ENCODE measurements at places on chromosomes 6 and 20.

GRCh38 chr6:63689421-63689820 lies 53.8 kb downstream of the PHF3 start:
- DNase-seq = no peak

- DNase-seq = no peak
These were observed 4.6 kb upstream of the TXNDC5 start for GRCh38 chr6:7914991-7915789.

- no peak for DNase-seq
These were observed 191.2 kb downstream of the MANEA start for GRCh38 chr6:95768539-95768938.

GRCh38 chr6:52966101-52966500 lies 29.0 kb downstream of the GSTA4 start:
- no peak for DNase-seq

- DNase-seq = no peak
These were observed 53.0 kb downstream of the NCOA6 start for GRCh38 chr20:34772437-34772836.

DNA sequence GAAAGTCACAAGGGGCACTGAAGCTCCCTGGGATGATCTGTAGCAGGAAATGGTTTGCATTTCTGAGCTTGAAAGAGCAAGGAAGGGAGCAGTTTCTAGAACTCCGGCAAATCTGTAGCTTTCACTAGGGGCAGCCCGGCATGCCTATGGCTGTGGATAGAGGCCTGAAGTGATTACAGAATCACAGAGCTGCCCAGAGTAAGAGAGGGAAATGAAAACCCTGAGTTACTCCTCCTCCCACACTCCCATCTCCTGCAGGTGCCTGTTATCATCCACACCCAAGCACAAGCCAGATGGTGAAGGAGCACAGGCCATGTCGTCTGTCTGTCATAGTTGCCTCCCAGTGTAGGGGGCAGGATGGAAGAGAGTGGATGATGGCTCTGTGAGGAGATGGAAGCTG lies 37.1 kb downstream of the HLA-F start:
- DNase-seq = no peak

DNA sequence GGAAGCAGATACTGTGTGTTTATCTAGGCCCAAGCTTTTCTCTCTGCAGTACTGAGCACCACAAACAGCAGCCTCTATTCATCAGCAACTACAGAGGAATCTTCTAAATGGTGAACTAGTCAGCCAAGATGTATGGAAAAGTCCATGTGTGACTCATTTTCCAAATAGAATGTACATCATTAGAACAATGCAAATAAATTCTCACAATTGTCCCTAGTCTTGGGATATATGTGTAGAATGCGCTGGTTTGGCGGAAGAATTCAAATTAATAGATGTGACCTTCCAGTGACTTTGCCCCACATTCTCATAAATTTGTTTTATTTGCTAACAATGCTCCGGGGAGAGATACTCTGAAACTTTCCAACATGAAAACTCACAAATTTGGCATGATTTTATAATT lies 436.2 kb downstream of the CBLN4 start:
- DNase-seq = no peak

DNA sequence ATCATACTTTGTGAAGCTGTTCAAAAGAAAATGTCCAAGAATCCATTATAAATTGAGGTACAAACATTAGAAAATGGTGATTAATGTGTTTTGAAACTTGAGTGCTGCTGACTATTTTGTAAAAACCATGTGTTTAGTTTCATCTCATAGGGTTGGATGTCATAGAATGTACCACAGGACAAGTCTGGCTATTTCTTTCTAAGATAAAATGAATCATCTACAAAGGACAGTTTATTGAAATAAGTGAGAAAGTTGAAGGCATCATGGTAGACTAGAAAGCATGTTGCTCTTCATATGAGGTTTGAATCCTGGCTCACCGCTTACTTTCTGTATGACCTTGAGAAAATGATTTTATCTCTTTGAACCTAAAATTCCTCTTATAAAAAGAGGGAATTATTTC lies 29.2 kb upstream of the SMAP1 start:
- DNase-seq = no peak

DNA sequence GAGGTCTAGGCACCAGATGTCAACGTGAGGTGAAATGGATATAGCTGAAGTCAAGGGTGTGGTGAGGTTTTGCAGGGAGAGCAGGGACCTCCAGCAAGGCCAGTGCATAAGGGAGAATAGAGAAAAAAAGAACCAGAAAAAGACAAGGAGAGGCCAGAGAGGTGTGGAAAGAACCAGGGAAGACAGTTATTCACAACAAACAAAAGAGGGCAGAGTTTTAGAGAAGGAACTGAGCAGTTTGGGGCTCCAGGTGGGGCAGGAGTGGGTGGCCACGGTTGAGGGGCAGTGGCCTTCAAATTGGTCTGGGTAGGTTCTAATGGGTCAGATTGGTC lies 11.6 kb upstream of the NQO2 start:
- DNase-seq = no peak

DNA sequence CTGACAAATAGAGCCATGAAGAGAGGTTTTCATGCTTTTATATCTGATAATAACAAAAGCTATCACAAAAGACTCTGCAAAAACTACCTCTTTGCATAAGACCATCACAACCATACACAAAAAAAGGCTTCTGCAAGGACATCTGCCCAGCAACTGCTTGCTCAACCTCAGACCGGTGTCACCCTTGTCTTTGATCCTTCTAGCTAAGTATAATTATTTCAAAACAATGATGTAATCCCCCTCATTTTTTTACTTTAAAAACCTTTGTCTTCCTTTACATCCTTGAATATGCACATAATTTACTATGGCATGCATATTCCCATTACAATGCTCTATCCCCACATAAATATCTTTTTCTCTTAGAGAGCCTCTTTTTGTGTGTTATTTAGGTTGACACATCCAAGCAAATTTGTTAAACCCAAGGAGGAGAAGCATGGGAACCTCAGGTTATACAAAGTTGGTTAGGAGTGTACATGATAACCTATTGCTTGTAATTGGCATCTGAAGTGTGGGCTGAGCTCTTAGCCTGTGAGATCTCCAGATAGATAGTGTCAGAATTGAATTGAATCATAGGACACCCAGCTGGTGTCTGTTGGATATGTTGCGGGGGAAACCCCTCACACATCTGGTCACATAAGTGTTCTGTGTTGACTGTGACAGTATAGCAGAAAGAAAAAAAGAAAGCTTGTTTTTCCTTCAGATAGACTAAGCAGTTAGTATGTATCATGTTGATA lies 20.7 kb upstream of the CGA start:
- peak; percentile 59 for DNase-seq

GRCh38 chr20:51354769-51355319 lies 187.7 kb downstream of the NFATC2 start:
- DNase-seq = no peak

GRCh38 chr6:125987026-125987617 lies 782 bp downstream of the TRMT11 start:
- no peak for DNase-seq

- DNase-seq = no peak
These were observed 157.2 kb downstream of the CD83 start for GRCh38 chr6:14274546-14275492.

GRCh38 chr6:5205035-5205507 lies 55.7 kb downstream of the LYRM4 start:
- no peak for DNase-seq

DNA sequence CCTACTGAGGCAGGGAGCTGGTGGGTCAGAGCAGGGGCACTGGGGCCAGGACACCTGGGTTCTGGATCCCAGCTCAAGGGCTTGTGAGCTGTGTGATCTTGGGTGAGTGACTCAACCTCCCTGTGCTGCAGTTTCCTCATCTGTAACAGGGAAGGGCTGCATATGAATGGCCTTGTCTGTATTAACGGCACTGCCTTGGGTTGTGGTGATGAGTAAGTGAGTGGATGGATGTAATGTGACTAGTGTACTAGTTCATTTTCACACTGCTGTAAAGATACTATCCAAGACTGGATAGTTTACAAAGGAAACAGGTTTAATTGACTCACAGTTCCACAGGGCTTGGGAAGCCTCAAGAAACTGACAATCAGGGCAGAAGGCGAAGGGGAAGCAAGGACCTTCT lies 233.5 kb downstream of the TAF4 start:
- DNase-seq = no peak

GRCh38 chr6:34145161-34146020 lies 496 bp downstream of the GRM4 start:
- peak; percentile 54 for DNase-seq

GRCh38 chr20:53580376-53581111 lies 13.1 kb downstream of the ZNF217 start:
- no peak for DNase-seq

- no peak for DNase-seq
These were observed 77.1 kb downstream of the TULP4 start for GRCh38 chr6:158389193-158389919.

GRCh38 chr6:12931639-12932038 lies 215.1 kb downstream of the PHACTR1 start:
- no peak for DNase-seq

- DNase-seq = no peak
These were observed 160.0 kb downstream of the PDE7B start for GRCh38 chr6:136011475-136011874.

- no peak for DNase-seq
These were observed 65.4 kb downstream of the RPRD1B start for GRCh38 chr20:38098952-38099351.

DNA sequence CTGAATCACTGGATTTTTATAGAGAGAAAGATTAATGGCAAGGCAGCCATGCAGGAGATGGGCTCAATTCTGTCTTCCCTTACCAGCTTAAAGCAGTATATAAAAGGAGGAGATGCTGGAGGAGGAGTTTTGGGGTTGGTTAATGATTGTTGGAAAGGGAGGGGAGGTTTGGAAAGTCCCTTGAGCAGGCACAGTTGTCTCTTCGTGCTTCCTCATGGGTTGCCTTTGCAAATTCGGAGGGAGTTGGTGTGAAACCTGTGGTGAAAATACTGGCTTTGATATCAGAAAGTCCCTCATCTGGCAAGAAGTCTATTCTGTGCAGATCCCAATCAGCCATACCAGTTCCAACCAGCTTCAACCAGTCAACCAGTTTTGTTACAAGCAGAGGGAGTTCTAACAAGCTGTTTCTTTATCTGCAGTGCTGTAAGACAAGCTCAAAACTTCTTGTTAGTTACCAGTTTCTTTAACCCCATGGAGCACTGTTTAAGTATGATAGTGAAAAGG lies 107.0 kb downstream of the HIVEP1 start:
- DNase-seq = peak; percentile 68

DNA sequence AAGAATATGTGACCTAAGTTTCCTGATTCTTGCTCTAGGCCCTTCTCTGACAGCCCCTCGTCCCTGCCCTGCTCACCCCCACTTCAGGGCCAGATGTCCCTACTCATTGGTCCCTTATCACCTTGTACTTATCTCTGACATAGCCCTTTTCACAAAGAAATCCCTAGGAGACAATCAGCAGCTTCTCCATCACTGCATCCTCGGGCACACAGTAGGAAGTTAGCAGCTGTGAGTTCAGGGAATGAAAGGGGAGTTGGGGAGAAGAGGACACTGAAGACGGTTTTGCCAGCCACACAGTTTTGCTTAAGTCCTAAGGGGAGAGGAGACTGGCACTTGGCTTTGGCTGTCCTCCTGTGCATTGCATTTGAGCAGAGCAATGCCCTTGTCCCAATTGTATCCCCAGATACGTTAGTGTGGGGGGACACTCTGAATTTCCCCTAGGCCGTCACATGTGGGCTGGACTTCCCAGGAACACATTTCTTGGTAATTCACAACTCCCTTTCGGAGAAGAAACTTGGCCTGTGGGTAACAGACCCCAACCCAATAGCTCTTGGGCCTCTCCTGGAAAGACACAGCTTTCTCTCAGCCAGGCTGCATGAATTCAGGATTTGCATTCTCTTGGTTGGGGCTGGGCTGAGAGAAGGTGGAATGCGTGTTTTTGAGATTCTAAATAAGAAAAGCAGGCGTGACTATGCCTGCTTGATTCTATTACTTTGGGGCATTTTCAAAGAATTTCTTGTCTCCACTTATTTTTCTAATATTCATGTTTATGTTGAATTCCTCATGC lies 177.6 kb downstream of the UST start:
- no peak for DNase-seq

GRCh38 chr6:8814440-8815000 lies 379.2 kb upstream of the SLC35B3 start:
- no peak for DNase-seq

DNA sequence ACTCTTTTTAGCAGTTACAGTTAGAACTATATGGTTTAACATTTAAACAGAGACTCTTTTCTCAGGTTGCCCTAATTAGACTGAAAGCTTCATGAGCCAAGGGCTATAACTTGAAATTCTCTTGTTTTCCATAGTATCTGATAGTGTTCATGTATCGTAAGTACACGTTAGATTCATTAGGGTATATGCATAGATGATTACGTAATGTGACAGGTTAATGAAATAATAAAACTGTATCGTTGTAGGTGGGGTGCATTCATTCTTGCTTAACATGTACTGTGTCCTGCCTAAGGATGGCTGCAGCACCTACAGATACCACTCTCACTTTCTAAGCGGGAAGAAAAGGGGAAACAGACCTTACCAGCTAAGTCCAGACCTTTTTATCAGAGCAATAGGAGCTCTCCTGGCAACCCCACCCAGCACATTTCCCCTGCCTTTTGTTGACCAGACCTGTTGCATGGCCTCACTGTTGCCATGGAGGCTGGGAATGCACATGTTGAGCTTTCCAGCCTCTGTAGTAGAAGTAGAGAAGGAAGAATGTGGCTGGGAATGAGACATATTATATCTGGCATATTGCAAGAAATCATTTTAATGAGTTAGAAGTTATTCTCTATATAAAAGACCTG lies 83.0 kb downstream of the MAP3K4 start:
- no peak for DNase-seq

DNA sequence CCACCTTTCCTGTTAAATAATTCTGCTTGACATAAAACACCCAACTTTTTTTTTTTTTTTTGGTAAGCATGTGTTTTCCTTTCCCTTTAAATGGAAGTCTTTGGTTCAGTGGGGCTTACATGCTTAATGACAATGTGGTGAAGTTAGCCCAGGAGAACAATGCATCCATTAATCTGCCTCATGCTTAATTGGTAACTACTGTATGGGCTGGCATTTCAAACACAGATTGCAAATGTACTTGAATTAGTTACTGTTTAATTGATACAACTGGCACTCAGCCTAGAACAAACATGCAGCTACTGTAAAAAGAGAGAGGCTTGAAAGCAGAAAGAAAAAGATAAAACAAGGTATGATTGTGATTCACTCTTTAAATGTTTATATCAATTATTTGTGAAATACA lies 483.6 kb upstream of the NOX3 start:
- DNase-seq = no peak

DNA sequence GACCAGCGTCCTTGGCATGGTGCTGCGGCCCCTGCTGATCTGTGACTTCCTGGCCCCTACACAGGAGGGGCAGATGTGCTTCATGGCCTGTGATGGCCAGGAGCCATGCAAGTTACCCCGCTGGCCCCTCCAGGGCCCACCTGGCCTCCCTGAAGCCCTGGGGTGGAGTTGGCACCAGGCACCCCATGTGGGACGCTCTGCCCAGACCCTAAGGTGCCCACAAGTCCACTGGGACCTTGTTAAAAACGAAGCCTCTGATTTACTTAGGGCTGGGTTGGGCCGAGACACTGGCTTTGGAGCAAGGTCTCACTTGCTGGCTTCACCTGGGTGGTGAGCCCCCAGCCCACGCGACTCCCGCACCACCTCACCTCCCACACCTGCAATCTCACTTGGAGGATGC lies 139.0 kb downstream of the PHACTR3 start:
- DNase-seq = no peak

All from GM20000 (cell line).